ENCODE measurements at places on chromosomes 11 and 22. TPM values are rescaled to one million over a fixed set of nuclear protein-coding genes. Genes with fewer than 3 reads are reported as not detected.

The CLTCL1 gene
- 253 TPM for total RNA-seq

DNA sequence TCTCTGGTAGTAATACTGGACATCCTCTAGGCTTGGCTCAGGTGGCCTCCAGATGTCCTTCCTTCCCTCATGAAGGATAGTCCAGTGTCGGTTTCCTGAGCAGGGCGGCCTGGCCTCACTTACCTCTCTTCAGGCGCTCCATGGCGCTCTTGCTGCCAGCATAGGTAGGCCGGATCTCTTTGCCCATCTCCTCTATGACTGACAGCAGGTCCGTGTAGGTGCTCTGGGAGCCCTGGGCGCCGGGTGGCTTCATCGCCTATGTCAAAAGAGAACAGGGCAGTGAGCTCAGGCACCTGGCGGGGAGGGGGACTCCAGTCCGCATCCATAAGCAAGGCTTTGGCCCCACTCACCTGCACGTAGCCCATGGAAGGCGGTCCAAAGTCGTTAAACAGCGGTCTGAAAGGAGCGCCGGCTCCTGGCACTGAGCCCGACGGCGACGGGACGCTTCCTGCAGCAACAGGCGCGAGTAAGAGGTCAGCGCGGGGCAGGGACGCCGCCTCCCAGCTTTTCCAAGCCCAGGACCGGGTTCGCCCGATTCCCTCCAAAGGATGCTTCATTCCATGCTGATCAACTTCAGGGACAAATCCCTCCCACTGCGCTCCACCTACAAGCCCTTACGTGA is 609 bp downstream of the CDK2AP2 start:
- peaks cover 27% of the 10 kb centered on the region for H3K4me1 ChIP-seq
- H3K27ac ChIP-seq: peak overlapping the region; percentile 99
- no peaks in the 10 kb centered on the region for H3K27me3 ChIP-seq
- no peak for DNase-seq
- peak overlapping the region; percentile 90 for H3K4me3 ChIP-seq
- H3K36me3 ChIP-seq: peaks cover 11% of the 10 kb centered on the region

GRCh38 chr22:31449506-31449905 is 40.1 kb downstream of the EIF4ENIF1 start:
- no peak for DNase-seq
- H3K27ac ChIP-seq: no peak overlapping the region
- no peak overlapping the region for H3K4me3 ChIP-seq

DNA sequence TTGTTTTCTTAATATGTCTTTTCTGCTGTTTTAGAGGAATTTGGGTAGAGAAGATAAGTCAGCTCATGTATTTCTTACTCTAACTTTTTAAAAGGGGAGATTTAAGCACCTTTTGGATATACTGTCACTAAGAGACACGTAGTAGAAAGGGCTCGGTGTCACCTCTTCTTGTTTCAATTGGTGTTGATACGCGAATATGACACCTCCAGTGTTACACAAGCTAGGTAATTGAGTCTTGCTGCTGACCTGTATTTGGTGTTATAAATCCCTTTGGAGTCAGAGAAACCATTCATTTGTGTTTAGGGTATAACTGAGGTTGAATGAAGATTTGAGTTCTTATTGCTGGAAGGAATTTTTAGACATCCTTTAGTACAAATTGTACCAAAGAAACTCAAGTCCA is 25.6 kb downstream of the FAR1 start:
- no peak overlapping the region for H3K27ac ChIP-seq
- DNase-seq: no peak
- peaks cover 22% of the 10 kb centered on the region for H3K36me3 ChIP-seq

- DNase-seq: no peak
- no peaks in the 10 kb centered on the region for H3K4me1 ChIP-seq
Measured at GRCh38 chr11:37942081-37942480, 1344.0 kb upstream of the RAG2 start.

- no peaks in the 10 kb centered on the region for H3K36me3 ChIP-seq
- no peaks in the 10 kb centered on the region for H3K27me3 ChIP-seq
- no peak overlapping the region for H3K27ac ChIP-seq
- H3K4me3 ChIP-seq: no peak overlapping the region
Measured at GRCh38 chr11:11961399-11962028, 46.9 kb downstream of the DKK3 start.

Data from psoas muscle (tissue), 8 donors.